ENCODE measurements at places on chromosomes 5 and 9.

- DNase-seq, result no peak
These were observed 16.0 kb upstream of the PTPDC1 start for GRCh38 chr9:94068257-94068656.

GRCh38 chr5:122237906-122238305 lies 74.1 kb upstream of the SNCAIP start:
- no peak for DNase-seq

GRCh38 chr5:41932770-41933169 lies 7.7 kb downstream of the FBXO4 start:
- DNase-seq, result no peak

DNA sequence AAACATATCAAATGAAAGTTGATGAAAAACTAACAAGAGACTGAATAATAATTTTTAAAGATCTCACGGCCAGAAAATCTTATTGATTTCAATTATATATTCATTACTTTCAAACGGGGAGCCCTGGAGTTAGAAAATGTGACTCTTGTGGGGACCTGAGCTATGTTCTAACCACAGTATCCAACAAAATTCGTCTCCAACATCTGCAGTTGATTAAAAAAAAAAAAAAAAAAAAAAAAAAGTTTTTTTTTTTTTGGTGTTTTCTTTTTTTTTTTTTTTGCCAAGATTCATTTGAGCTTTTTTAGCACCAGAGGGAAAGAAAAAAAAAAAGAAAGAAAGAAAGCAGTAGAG lies 144.3 kb upstream of the PIK3R1 start:
- no peak for DNase-seq

DNA sequence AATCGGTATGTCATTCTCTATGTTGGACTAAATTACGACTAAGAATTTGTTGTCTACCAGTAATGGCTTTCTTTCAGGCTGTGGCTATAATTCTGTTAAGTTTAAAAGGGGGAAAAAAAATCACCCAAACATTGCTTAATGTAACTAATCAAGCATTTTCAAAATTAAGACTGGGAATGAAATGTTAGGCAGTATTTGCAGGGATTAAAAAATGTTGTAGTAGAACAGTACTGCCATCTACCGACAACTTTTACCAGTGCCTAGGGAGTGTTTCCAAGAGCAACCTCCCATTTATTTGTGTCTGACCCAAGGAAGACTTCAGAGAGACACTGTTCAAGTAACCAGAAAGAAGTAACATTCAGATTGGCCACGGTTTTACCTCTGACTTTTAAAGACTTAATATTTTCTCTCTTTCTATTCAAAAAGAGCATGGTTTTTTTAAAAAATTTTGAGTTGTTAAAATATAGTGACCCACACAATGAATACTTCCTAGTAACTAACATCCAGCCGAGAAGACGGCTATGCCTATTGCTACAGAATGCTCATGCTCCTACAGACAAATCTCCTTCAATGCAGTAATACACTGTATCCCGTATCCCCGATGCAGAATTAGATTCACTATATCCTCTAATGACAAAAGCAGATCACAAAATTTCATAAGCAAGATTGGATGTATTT lies 92.4 kb downstream of the ARL15 start:
- DNase-seq, result peak; percentile 76

DNA sequence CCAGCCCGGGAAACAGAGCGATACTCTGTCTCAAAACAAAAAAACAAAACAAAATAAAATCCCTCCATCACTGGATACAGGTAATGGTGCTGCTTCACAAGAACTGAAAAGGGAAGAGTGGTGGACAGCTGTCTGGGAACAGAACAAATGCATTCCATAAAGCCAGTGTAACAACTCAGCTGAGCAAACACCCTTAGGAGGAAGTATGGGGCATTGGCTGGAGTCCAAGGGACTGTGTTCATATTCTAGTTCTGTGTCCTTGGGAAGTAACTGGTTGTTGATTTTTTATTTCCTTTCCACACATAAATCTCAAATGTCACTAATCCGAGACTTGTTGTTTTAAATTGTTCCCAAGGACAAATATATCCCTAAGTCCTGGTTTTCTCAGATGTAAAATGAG lies 38.3 kb downstream of the HTR1A start:
- DNase-seq, result no peak

DNA sequence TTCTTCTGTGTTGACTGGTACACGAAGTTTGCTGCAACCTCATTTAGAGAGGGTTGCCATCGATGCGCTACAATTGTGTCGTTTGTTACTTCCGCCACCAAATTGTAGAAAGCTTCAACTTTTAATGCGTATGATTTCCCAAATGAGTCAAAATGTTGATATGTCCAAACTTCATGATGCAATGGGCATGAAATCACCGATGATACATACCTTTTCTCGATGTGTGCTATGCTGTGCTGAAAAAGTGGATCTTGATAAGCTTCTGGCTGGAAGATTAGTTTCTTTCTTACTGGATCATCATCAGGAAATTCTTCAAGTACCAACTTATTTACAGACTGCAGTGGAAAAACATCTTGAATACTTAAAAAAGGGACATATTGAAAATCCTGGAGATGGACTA lies 65.7 kb downstream of the TMEM38B start:
- no peak for DNase-seq

All from NCI-H446 (cell line).